Stimulated activated CD8-positive, alpha-beta memory T cell treated with anti-CD3 and anti-CD28 coated beads, Interleukin-12 subunit alpha, Interleukin-12 subunit beta, amount 100 ng/mL, for 4 hours (primary cell): ENCODE measurements at places on chromosomes 11 and 22.

DNA sequence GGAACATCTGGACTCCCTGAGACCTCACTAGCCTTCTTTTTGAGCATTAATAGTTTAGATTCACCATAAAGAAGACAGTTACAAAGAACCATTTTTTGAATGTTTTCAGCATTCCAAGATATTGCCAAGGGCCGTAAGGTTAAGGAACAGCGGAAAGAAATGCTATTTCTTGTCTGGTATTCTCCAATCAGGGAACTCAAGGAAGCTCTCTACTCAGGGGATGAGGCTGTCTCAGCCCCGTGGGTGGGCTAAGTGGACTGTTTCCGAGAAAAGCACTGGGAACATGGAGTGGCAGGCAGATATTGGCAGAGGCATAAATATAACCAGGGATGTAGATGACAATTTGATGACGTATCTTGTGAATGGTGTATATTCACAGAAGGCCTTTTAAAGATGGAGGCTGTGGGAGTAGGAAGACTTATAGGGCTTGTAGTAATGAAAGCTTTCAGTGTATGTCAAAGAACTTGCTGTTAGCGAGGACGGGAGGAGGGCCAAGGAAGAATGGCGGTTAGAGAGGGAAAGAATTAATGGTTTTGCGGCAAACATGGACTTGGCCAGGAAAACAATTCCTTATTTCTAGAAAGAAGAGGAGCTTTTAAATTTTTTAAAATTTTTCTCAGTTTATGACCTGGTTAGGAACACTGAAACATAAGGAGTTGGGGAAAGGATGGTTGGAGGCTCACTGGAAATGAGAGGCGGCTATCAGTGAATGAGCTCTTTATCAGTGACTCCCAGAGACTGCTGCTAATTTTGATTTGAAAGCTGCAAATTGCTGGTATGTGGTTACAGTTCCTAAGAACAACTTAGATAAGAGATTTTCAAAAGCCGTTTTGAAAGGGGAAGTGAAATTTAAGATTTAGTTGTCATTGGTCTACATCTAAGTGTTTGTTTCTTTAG lies 64.6 kb downstream of the ST3GAL4 start:
- no peak for DNase-seq

- DNase-seq: no peak
Measured at GRCh38 chr11:121437018-121437685, 15.0 kb upstream of the SORL1 start.

GRCh38 chr22:49847751-49848689 lies 5.6 kb upstream of the ZBED4 start:
- DNase-seq: no peak

DNA sequence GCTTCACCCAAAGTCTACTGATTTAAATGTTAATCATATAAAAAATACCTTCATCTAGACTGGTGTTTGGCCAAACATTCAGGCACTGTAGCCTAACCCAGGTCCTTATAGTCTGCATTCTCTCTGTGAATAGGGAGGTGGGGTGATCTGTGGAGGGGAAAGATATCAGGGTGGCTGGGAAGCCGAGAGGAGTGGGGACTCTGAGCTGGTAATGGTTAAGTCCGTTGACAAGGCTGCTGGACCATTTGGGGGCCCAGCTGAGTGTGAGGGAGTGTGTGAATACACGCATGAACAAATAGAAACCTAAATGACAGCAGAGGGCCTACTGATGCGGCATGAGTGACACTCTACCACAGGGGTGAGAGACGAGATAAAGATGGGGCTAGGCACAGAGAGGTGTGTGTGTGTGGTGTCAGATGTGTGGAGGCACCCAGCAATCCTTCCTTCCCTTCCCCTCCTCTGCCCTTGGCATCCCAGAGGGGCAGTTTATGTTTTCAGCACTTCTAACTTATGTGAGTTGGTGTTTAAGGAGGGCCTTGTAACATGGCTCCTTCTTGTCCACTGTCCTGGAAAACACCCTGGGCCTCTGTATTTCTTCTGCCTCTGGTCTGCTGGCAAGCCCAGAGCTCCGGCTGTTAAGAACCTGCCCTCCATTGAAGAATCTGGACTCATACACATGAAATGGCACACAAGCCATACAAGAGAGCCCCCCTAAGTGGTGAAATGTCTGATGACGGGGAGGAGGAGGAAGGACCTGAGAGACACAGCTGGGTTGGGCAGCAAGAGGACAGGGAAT lies 249.1 kb upstream of the TBCEL start:
- no peak for DNase-seq

- DNase-seq: no peak
Measured at GRCh38 chr11:123543797-123544196, 110.6 kb downstream of the SCN3B start.
